ENCODE measurements at places on chromosomes 5 and 9.

GRCh38 chr5:138435943-138436342 lies 2.9 kb upstream of the REEP2 start:
- no peak for DNase-seq

DNA sequence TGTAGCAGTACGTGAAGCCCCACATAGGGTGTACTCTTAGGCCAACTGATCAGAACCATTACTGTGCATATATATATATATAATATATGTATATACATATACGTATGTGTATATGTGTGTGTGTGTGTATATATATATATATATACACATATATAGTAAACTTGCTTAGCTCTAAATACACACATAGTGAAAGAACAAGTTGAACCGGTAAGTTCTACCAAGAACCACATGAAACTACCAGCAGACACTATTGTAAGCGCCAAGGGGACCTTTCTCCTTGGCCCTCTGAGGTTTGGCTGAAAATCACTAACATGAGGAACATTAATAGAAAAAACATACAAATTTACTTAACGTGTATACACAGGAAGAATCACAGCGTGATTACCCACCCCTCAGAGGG lies 1.8 kb upstream of the TARS1 start:
- DNase-seq = no peak

DNA sequence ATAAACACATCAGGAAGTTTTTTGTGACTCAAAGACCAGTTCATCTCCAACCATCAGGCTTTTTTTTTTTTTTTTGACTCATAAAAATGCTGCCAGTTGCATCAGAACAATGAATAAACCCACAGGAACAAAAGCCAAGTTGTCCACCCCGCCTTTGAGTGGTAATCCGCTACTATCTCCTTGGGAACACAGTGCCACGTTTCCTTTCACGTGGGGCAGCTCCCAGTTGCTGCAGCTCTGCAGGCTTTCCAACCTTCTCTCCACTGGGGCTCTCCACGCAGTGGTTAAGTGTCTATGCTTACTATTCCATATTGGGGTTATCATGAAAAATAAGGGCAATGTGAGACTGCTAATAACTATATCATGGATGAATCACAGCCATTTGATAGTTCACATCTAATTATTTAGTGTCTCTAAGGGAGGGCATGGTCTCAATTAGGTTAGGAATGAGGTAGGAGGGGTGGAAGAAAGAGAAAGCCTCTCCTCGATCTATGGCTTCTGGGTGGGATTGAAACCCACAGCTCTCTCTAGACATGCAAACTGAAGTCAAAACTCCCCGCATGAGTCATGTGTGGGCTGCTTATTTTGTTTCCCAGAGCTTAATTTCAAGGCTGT lies 55.8 kb upstream of the ACTBL2 start:
- no peak for DNase-seq

- no peak for DNase-seq
Observed at GRCh38 chr5:58740956-58741355, 158.1 kb downstream of the RAB3C start.

Data from K562 (cell line).